ENCODE measurements at places on chromosomes 3 and 15.

- DNase-seq: peak; percentile 12
These were observed 30.8 kb upstream of the SLC25A36 start for GRCh38 chr3:140910860-140911259.

DNA sequence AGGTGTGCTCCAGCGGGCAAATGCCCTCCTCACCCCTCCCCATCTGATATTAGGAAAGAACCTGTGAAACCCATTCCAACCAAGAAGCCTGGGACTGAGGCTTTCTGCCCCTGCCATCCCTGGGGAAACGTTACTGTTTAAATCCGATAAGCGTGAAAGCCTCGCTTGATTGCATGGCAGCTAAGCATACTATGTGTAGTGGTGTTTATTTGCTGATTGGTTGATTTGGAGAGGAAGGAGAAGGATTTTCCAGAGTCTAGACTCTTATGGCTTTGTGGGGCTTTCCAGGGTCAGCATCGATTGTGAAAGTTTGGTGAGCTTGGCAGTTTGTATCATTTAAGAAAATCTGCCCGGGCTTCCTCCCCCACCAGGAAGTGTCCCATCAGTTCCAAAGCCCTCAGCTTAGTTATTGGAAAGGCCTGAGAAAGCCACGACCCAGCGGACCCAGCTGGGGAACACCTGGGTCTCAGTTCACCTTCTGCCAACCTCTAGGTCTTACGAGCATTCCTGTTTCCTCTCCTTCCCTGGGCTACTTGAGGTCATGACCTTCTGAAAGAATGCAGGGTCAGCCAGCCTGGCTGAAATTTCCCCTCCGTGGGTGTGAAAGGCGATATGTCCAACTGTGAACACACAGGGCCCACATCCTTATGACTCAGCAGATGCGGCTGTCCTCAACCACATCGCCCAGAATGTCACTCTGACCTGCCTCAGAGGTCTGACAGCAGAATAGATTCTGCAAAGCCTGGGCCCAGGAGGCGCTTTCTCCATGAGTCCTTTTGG, 62.8 kb upstream of the HERC1 start:
- DNase-seq: no peak

- DNase-seq: no peak
These were observed 120.2 kb upstream of the IGSF10 start for GRCh38 chr3:151581035-151581434.

GRCh38 chr3:44920081-44920480, 45.7 kb downstream of the TGM4 start:
- DNase-seq: no peak

GRCh38 chr3:8472549-8472948, 29.1 kb upstream of the LMCD1 start:
- DNase-seq: no peak

DNA sequence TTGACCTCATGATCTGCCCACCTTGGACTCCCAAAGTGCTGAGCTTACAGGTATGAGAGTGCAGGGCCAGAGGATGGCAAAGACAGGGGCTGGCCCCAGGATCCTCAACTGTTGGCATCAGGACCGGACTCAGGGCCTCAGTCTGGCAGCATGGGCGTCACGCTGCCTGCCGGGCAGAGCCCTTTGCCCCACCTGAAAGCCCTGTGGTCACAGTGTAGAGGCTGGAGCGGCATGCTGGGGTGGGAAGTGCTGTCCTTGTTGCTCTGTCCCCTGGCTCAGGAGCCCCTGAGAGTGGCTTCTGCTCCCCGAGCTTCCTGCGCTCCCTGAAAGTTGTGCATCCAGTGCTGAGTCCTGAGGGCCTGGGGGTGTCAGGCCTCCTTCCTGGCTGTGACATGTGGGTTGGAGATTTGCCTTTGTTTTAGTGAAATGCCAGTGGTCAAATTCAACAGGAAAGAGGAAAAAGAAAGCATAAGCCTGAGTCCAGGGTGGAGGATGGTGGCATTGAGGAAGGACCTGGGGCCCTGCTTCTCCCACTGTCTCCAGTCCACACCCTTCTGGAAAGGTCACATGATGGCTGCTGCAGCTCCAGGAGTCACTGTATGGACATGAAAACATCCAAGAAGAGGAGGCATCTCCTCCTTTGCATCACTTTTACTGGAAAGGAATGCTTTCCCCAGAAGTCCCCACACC, 147.2 kb downstream of the OR4M2 start:
- no peak for DNase-seq

- peak; percentile 12 for DNase-seq
These were observed 333.4 kb downstream of the RAP2B start for GRCh38 chr3:153495422-153495821.

DNA sequence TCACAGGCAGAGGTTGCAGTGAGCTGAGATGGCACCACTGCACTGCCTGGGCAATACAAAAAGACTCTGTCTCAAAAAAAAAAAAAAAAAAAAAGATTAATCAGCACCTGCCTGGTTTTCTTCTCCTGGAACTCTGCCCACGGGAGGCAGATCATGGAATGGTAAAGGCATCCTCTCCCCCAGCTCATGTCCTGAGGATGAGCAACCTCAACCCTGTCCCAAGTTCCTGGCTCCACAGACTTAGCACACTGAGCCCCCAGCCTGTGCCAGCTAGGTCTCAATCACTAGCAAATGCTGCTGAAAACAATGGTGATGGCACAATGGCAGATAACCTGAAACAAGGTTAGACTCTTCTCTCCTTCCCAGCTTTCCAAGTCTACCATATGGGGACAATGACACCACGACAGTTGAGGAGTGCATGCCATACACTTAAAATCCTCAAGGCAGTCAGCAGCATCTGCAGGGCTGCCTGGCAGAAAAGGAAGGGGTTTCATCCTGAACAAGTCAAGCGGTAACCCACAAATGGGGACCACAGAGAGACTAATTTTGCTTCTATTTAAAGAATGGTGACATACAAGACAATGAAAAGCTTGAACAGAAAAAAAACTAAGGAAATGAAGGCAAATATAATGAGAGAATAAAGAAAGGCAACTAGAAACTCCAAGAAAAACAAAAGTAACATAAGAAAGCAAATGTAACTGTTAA, 4.8 kb downstream of the CLN6 start:
- DNase-seq: no peak

DNA sequence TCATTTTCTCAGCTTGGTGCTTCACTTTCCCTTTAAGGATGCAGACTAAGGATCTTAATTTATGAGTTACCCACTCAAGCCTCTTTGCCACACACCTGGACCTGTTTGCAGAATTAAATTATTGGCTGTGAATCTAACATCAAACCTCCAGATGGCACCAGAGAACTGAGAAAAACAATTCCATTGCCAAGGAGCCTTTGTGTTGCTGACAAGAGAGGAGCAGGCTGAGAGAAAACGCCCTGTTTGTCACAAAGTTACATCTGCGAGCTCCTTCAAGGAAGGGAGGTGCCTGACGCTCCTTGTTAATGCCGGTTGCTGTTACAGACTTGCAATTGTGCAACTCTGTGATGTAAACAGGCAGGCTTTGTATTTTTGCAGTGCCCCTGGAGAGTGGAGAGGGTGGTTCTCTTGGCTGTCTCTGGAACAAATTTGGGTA, 36.3 kb upstream of the TMC3 start:
- peak; percentile 82 for DNase-seq

DNA sequence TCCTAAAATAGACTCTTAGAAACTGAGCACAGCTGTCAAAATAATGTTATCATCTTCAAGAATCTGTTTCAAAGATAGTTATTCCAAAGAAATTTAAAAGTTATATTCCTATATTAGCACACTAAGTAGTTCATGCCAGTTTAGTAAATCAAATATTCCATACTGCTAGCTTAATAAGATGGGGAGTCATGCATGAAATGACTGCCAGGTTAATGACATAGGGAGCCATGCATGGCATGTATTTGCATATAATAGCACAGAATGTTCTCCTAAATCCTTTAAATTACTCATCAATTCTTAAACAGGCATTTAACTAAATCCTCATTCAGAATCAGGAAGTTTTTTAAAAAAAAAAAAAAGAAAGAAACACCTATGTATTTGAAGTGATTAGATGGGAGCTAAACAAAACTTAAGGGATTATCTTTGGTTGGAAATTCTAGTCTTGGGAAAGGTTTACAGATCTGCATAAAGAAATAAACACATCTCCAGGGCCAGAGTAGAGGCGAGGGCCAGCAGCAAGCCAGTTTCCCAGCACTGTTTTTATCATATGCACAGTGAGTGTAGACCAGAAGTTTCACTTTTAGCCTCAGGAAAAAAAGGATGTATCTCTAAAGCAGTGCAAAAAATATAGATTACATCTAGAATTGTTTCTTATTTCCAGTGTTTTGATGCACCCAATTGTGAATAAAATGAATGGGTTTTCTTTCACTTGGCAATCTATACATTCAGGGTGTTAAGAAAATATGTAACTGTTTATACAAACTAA, 366.4 kb upstream of the AGTR1 start:
- no peak for DNase-seq

DNA sequence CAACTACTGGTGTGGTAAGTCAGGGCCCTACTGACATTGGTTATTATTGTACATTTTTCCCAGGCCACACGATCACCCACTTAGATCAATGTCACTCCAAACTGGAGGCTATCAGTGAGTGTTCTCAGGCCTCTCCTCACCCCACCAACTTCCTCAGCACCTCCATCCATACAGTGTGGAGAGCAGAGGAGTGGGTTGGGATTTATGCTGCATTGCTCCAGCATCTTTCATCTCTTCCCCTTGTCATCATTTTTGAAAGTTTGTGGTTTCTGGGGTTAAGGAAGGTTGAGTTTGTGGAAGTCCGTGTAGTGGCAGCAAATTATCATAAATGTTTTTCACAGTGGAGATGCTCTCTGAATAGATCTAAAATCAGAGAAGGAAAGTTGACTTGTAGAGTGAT, 60.2 kb downstream of the TLNRD1 start:
- no peak for DNase-seq

All from NCI-H1417 (cell line).